Stimulated activated CD8-positive, alpha-beta memory T cell treated with anti-CD3 and anti-CD28 coated beads, Interleukin-7, amount 100 ng/mL, for 1 hour (primary cell): ENCODE measurements at places on chromosomes 7 and 10.

DNA sequence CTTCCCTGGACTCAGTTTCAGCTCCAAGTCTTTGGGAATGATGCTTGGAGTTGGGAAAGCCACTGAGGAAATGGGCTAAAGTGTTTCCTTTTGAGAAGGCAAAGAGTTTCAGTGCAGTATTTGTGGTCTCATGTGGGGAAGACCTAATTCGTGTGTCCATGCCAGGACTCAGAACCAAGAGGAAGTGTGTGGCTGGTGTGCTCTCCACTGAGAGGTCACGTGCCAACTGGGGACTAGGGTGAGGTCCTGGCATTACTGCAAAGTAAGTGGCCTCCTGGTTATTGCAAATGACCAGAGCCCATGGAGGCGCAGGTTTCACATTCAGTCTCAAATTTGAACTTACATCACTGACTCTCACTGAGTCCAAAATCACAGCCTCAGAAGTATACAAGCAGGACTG lies 48.6 kb upstream of the ITPRID1 start:
- DNase-seq, result no peak

DNA sequence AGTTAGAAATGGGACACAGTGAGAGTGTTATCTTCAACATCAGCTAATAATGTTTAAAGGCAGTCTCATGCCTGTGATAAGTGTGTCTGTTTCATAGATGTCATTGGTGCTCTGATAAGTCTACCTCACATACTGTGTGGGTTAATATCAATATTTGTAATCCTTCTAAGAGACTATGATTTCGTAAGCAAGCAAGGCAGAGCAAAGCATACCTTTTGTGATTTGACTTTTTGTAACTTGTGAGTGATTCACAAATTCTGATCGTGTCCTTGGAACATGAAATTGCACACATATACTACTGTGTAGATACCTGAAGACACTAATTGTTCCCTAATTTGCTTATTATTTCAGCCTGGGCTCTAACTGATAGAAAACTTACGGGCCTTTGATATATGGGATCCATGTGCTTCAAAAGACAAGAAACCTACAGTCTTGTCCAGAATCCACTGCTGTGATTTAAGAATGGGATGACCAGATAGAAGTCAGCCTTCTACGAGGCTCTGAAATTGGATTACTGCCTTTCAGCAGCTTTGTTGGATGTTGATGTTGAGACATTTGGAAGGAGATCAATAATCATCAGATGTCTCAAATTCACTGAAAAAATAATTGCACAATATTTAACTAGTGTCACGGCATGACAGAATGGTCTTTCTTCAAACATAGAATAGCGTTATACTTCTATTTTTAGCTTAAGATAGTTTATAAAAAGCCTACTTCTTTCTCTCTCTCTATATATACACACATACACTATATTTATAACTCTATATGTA lies 63.2 kb upstream of the KLF6 start:
- DNase-seq, result no peak

- no peak for DNase-seq
Observed at GRCh38 chr10:131172433-131172832, 139.1 kb downstream of the TCERG1L start.

DNA sequence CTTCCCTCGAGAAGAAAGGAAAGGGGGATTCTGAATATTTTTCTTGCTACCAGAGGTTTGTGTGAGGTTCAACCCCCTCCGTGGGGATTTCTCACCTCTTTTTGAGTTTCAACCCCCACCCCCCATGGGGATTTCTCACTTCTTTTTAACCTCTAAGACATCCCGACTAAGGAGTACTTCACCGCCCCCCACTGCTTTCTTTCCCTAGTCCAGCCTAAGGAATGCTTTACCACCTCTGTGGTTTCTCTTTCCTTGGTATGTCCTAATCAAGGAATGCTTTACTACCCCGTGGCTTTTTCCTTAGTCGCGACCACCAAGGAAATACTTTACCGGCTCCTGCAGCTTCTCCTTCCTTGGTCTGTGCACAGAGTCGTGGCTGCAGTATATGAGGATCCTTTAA lies 149.4 kb downstream of the LYZL1 start:
- DNase-seq, result no peak

DNA sequence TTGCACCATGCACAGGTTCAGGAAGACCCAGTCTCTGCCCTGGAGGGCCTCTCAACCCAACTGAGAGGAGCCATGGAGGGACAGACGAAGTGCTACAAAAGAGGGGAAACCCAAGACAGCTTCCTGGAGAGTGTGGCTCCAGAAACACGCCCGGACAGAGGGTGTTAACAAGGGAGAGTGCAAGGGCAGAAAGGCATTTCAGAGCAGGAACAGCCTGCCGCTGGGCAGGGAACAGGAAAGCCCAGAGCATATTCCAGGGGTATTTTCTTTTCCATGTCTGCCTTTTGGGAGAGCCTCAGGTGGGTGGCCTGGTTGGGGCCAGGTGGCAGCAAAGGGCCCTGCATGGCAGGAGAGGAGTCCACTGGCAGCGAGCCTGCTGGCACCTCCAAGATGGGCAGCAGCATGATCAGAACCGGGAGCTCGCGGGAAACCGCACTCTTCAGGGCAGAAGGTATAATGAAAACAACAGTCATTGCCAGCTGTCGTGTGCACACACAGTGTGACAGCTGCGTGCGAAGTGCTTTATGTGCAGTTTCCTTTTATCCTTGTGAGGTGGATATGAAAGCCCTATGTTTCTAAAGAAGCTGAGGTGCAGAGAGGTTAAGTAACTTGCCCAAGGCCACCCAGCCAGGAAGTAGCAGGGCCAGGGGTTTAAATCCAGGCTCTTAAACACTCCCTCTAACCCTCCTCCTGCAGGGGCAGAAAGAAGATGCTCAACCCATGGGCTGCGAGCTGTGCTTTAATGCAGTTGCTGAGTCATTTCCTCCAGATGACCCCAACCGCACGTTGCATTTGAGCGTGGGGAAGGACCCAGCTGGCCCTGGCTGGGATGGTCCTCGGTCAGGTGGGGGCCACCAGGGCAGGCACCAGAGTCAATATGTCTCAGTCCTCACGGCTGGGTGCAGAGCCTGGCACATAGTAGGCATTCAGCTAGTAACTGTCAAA lies 128.6 kb downstream of the OAT start:
- DNase-seq, result no peak

DNA sequence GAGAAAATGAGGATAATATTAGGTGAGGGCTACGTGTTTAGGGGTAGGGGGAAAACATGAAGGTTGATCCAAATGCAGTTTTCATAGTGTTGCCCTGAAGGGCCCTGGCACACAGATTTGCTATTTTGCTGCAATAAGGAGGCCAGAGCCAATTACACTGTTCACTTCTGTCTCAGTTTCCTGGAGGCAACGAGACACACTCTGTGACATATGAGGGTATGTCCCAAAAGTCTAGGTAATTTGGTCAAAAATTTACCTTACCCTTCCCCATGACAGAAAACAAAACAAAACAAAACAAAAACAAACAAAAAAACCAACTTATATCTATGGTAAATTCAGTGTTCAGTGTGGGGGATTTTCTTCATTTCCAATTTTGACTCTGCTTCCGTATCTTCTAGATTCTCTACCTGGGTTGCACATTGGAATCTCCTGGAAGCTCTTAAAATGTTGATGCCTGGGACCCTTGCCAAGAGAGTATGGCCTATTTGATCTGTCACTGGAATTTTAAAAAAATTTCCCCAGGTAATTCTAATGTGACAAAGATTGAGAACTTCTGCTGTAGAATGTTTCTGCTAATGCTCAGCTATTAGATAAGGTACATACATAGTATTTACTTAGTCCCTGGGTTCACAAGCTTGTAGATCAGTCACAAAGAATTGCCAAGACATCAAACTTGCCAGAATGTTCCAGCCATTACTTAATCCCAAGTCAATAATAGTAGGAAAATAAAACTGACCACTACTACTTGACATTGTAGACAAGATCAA lies 139.5 kb downstream of the SEMA3E start:
- DNase-seq, result no peak
